ENCODE measurements at places on chromosomes 16 and 17.

DNA sequence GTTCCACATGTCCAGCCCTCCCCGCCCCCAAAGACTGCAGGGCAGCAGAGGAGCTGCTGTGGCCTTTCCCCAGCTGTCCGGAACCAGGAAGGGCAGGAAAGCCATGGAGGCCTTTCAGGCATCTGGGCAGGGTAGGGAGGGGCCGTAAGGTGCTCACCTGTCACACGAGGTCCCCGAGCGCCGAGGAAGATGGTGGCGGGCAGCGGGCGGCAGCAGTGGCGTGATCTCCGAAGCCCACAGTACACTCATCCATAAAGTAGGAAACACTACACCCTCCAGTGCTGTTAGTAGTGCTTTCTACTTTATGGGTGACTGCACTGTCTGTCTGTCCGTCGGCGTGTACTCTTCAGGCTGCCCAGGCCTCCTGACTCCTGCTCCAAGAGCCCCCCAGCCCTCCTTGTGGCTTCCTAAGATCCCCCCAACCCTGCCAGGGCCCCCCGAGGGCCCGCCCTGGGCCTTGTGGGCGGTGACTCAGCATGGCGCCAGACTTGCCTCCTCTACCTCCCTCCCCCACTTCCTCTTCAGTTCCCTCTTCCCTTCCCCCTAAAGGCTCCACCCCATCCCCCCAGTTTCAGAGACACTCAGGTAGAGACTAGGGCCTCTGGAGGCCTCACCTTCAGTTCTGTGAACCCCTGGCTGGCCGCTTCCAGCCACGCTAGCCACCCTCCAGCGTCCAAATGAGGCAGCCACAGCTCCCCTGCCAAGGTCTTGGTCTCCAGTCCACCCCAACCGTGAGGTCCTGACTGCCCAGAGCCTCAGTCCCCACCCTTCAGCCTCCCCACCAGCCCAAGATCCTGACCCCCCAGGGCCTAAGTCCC is 2.6 kb upstream of the TSPOAP1 start:
- DNase-seq: peak; percentile 50

- peak; percentile 12 for DNase-seq
Measured at GRCh38 chr16:27229891-27230470, 26.7 kb downstream of the KDM8 start.

- no peak for DNase-seq
Measured at GRCh38 chr17:9174779-9175574, 153.7 kb downstream of the NTN1 start.

DNA sequence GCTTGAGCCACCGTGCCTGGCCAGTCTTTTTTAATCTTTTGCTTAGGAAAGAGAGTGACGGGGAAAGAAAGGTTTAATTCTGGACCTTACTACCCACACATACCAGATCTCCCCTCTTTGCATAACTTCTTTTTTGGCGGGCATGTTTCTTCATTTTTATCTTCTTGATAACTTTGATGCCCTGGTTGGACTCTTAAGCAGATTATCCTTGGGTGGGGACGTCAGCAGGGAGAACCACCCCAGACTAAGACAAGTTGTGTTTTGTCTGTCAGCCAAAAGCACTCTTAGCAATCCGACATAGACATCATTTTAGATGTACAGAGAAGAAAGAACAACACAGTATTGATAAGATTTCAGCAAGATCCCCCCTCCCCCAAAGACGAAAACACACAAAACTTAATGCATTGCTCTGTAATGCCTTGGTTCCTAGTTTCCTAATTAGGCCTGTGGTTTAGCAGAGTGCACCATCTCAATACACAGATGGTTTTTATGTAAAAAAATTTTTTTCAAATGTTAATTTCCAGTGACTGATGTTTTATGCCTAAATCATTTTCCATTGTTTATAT is 99.9 kb downstream of the MSI2 start:
- no peak for DNase-seq

DNA sequence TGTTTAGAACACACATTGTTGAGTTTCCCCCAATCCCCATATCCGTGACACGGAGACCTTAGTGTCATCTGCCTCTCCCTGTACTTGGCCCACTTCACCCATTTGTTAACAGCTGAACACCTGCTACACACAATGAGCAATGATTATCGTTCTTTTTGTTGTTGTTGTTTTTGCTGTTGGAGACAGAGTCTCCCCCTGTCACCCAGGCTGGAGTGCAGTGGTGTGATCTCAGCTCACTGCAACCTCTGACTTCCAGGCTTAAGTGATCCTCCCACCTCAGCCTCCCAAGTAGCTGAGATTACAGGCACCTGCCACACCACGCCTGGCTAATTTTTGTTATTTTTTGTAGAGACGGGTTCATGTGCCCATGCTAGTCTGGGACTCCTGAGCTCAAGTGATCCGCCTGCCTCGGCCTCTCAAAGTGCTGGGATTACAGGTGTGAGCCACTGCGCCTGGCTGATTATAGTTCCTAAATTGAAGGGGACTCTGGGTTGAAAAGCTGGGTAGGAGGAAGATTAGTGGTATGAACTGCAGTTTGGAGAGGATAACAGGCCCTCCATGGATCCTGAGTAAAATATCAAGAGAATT is 21.6 kb downstream of the NDE1 start:
- DNase-seq: no peak

GRCh38 chr16:28069971-28070794 is 6.7 kb upstream of the GSG1L start:
- no peak for DNase-seq

- no peak for DNase-seq
Measured at GRCh38 chr17:28841901-28842281, 699 bp downstream of the FAM222B start.

DNA sequence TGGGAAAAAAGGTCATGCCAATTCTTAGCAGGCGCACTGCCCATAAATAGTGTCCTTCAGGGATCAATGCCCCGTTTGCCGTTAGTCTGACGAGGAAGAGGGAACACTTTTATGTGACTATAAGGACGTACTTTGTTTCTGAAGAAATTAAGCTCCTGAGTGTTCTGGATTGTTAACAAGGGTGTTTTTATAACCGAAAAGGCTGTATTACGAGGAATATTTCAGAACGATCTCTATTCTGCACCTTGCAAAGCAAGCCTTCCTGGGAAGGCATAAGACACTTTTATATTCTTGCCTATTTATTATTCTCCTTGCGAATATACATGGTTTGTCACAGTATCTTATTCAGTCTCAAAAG is 24.5 kb upstream of the SYT17 start:
- DNase-seq: no peak

DNA sequence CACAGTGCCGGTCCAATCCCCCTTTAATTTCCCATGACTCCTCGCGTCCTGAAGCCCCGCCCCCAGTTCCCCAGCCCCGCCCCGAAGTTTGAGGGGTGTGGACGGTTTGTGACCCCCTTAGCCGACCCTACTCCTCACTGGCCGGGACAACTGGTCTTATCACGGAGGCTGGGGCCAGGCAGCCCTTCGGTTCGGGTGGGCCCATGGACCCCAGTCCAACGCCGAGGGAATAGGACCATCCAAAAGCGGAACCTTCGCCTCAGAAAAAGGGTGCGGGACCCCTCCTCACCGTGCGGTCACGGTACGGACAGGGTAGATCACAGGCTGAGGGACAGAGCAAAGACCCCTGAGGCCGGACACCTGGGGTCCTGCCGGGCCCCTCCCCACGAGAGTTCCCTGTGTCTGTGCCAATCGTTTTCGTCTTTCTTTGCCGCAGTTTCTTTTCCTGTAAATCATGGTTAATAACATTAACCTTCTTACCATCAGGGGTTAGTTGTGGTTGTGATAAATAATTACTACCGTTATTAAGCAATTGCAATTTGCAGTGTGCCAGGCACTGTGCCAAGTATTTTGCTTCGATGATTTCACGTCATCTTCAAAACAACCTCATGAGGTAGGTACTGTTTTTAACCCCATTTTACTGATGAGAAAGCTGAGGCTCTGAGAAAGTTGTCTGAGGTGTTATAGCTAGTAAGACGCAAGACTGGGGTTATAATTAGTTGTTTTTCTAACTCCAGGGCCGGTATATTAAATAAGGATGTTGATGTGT is 543 bp downstream of the TMUB2 start:
- peak; percentile 82 for DNase-seq

- DNase-seq: no peak
Measured at GRCh38 chr17:73972056-73972455, 231.4 kb upstream of the RPL38 start.

DNA sequence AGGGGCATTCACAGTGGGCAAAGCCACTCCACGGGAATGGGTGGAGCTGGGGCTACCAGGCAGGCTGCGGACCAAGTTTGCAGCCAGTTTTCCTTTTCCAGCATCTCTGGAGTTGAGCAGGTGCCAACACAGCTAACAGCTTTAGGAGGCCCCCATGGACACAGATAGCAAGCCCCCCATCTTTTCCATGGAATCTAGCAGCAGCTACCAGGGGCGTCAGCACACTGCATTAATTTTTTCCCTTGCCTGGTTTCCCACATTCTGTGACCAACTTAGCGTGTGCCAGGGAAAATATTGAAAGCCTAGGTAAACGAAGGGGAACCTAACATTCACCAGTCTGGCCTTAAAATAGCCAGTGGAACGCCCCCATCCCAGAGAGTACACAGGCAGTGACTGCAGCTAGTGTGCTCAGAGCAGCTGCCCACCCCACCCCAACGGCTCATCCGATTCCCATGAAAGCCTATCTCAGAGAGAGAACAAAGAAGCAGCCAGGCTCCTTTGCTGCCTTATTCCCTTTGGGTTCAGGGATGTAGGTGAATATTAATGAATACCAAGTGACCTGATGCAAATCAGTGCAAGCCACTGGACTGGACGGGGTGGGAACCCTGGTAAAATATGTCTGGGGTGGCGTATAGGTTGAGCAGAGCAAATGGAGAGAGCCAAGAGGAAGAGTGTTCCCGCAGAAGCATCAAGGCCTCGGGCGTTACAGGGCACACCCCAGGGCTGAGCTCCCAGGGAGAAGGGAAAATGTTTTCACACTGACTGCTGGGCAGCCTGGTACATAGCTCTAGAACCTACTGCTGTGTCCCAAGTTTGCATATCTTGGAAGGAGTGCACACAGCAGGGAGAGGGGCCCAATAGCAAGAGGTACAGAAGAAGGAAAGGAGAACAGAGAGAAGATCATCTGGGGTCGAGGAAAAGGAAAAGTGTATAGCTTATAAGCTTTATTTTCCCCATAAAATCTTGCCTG is 73.9 kb upstream of the SOX9 start:
- no peak for DNase-seq

DNA sequence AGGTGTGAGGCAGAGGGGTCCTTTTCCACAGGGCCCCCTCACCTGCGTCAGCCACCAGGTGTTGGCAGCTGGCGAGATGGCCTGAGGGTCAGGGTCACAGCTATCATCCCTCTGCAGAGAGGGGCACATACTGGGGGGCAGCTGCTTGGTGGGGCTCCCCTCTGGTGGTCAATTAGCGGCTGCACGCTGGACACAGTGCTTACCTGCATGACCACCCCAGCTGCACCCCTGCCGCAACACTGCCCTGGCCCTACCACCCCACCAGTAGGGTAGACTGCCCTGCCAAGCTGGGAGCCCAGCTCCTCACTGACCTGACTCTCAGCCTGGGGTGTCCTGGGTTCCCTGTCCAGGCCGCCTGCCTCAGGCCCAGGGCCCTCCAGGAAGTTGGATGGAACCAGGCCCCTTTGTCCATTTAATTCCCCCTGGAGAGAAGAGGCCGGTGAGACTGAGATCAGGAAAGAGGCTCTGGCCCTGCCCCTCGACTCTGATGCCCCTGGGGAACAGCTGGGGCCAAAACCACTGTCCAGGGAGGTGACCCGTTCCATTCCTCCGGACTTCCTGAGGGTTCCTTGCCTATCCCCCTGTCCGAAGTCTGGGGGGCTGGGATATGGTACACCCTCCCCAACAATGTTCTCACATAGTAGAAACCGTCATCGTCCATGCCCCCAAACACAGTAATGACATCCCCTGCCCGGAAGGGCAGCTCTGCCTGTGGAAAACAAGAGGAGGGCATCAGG is 23.7 kb downstream of the TSPOAP1 start:
- DNase-seq: no peak

DNA sequence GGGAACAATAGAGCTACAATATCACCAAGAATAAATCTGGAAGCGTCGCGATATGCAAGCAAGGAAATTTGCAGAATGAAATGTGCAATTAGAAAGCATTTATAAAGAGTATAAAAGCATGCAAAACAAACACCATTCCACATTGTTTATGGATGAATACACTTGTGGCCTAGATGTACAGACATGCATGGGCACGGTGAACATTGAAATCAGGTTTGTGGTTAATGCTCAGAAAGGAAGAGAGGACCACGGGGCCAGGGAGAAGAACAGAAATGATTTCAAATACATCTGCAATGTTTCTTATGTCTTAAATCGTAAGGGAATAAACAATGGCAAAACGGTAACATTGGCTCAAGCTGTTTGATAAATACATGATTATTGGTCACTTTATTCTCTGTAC is 235.9 kb downstream of the FOXL1 start:
- DNase-seq: no peak

- DNase-seq: no peak
Measured at GRCh38 chr16:12253731-12254130, 277.2 kb downstream of the SNX29 start.

- DNase-seq: no peak
Measured at GRCh38 chr16:19822533-19822932, 62.1 kb downstream of the GPRC5B start.

GRCh38 chr17:34393401-34393800 is 30.4 kb upstream of the CCL1 start:
- no peak for DNase-seq

DNA sequence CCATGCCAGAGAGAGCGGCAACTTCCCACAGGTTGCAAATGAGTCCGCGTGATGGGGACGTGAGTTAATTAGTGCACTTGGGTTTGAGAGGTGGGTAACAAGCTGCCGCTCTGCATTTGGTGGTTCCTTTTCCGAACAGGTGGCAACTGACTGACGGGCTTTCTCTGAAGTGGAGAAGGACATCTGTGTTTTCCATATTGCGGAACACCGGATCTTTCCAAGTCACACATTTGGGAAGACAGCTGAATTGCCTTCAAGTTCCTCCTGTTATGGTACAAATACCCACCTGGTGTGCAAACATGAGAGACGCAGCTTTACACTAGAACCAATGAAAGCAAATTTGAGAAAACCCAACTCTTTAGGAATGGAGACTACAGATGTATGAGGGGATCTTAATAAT is 451.3 kb upstream of the ZFHX3 start:
- no peak for DNase-seq

DNA sequence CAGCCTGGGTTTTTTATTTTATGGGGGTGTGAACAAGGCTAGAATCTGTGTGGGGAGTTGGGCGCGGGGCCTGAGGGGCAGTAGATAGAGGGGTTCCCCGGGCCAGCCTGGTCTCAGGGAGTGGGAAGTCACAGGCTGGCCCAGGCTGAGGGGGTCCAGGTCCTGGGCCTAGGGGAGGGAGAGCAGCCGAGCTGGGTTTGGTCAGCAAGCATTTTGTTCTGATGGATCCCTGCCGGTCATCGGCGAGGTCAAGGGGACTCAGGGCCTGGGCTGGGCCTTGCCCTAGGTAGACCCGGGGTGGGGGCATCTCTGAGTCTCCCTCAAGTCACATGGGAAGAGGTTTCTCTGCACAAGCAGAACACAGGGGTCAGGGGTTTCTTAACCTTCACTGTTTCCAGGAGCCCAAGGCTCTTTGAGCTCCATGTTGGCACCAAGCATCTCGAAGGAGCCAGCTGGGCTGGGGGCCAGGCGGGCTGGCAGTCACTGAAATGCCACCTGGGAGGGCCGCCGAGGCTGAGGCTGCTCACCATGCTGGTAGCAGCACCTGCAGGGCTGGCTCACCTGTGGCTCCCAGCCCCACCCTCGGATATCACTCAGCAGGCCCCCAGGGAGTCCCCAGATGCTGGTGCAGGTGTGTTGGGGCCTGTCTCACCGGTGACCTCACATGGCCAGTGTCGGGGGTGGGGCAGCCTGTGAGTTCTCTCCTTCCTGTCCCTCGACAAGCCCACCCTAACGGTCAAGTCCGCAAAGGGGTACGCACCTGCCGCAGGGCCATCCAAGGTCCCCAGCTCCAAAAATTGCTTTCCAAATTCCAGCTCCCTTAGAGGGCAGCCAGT is 41.0 kb downstream of the SLC7A5 start:
- DNase-seq: no peak

- no peak for DNase-seq
Measured at GRCh38 chr16:78890373-78890895, 710.1 kb downstream of the MAF start.
